T-helper 2 cell (primary cell): ENCODE measurements at places on chromosomes 12 and 14.

GRCh38 chr12:90627180-90627896 is 327.6 kb downstream of the CCER1 start:
- DNase-seq = no peak

GRCh38 chr14:72539661-72540315 is 354.1 kb downstream of the DPF3 start:
- DNase-seq = no peak

DNA sequence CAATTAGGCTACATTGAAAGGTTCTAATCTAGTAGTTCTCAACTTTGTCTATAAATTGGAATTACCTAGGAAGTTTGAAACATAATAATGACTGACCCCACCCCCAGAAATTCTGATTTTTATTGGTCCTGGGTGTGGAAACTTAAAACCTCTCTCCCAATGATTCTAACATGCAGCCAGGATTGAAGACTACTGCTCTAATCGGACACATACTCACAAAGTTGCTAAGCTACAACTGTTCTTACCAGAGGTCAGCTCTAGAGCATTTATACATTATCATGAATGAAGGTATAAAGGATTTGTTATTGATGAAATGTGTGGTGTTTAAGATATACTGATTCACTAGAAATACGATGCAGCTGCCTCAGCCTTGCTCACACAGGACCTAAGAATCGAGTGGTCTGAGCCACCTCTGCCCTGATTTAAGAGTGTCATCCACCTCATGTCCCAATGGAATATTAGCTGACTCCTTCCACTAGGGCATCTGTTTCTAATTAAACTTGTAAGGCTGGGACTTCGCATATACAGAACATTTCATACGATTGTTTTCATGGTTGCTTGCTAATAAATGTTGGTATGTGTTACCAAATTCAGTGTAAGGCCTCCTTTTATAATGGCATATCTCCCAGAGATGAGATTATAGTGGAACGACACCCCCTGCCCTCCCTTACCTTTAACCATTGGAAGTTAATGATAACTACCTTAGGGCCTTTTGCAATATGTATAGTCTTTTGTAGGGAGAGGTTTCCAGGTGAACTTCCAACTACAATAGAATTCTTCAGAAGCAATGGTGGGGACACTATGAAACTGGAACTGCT is 410.8 kb upstream of the PDE3A start:
- no peak for DNase-seq

DNA sequence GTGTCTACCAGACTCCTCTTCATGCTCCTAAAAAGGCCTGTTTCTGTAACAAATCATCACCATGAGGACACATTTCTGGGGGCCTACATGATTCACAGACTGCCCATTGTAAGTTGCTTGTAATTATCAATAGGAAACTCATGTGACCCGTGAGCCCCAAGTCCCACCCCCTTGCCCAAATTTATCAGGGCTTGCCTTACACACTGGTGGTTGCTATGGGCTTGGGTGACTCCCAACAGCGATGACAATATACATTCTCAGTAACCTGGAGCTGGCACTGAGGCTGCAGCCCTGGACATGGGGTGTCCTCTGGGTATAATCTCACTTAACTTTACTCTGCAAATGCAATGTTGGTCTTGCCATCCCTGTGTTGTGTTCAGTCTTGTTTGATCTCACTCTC is 149.2 kb downstream of the NRXN3 start:
- DNase-seq = no peak

GRCh38 chr14:65069874-65070413 is 32.4 kb downstream of the MAX start:
- no peak for DNase-seq

DNA sequence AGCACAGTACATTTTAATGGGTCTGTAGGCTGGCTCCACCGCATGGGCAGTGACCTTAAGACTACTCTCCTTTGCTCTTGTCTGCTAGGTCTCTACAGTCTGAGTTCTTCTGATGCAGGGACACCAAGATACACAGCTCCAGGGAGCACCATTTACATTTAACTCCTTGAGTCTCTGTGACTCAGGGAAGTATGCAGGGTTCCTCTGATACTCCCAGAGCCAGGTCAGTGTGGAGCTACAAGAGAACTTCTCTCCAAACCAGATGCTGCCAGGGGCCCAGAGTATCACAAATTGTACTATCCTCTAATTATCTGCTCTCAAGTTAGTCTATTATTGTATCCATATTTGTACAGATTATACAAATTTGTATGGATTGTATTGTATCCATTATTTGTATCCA is 15.2 kb downstream of the ZFP36L1 start:
- DNase-seq = no peak

GRCh38 chr12:126397660-126398059 is 1332.4 kb downstream of the AACS start:
- no peak for DNase-seq

- no peak for DNase-seq
These were observed 384.5 kb downstream of the SEC23A start for GRCh38 chr14:38718519-38718918.

DNA sequence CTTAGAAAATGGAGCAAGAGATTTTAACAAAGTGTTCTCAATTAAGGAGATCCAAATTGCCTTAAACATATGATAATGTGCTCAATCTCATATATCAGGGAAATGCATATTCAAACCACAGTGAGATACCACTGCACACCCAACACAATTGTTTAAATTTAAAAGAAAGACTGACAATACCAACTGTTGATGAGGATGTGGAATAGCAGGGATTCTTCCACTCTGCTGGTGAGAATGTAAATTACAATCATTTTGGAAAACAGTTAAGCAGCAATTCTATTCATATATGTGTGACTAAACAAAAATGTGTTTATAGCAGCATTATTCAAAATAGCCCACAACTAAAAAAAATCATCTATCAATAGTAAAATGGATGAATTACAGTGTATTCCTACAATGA is 144.2 kb downstream of the KICS2 start:
- no peak for DNase-seq

- no peak for DNase-seq
These were observed 41.6 kb downstream of the AKAP6 start for GRCh38 chr14:32370714-32371113.

DNA sequence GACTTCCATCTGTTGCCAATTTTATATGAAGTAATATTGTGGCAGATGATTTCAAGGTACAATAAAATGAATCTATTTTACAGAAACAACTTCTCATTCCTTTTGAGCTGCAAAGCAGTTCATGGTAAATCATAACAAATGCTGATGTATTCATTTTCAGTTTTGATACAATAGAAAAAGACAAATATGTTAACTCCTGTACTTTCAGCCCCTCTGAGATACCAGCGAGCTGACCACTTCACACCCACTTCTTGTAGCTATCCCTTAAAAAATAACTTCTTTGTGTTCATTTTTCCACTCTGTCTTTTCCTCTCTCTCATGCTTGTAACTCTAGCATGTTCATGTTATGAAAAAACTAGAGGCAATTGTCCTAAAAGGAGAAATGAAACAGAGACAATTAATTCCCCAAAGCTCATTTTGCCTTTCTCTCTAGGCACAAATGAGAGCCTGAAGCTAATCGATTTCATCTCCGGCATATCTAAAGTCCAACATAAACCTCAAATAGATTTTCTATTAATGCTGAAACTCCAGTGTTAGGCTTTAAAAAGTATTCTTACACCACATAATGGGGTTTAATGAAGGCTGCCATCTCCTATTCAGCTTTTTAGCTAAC is 182.9 kb downstream of the C12orf42 start:
- no peak for DNase-seq

DNA sequence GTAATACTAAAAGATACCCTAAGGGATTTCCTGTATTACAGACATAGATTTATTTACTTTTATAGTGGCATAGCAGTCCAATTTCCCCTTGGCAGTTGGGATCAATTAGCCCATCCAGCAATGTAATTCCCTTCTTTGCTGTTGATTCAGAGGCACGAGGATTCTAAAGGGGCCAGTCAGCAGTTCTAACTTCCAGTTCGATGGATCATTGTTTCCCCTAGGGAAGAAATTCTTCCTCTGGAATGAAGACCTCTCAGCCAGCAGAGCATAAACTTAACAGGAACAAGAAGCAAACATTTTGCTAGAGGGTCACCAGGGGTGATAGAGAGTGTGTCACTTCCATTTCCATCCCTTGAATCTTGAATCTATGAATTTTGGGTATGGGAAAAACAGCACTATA is 395.7 kb upstream of the NOVA1 start:
- DNase-seq = no peak

DNA sequence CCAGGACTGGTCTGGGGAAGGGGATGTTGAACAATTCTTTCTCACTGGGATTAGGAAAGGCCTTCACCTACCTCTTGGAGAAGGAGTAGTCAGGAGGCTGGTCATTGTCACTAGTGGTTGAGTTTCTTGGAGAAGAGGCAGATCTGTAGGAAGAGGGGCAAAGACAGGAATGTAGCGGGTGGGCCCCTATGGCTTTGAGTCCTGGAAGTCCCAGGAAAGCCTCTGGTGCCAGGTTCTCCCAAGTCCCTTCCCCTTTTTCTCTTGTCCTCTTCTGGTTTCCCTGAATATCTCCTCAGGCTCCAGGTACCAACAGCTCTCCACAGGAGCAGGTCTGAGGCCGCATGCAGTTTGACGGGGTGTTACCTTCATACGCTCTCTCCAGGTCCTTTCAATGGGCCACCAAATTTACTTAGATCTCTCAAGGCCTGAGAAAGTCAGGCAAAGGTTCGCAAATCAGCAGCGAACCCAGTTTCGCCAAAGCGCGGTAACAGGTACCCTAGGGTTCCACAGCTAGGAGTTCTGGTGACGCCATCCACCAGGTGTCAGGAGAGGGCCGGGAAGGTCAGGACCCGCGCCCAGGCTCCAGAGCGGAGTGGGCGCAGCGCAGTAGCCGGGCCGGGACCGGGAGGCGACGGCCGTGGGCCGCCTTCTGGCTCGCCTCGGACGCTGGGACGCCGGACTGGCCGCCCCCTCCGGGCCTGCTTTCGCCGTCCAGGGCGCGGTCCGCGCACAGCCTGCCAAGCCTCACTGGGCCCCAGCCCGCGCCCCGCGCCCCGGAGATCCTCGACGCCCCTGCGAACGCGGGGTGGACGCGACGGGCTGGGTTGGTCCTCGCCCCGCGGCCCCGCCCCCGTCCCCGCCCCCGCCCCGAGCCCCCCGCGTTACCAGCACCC is 795 bp downstream of the SMAGP start:
- peak; percentile 35 for DNase-seq

- no peak for DNase-seq
These were observed 106.1 kb downstream of the PRICKLE1 start for GRCh38 chr12:42483521-42483790.

DNA sequence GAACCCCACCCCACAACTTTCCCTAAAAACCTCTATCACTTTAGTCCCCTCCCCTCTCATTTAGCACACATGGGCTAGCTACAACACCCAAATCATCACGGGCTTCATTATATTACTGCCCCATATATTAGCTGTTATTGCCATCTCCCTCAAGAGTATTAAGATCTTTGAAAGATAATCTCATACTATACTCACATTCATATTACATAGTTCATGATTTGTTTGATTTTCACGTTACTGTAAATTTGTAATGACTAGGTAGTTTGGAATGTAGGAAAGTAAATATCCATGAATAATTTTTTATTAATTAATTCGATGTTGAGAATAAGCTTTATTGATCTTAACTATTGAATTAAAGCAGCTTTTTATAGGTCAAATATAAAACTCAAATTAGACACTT is 7.9 kb downstream of the DICER1 start:
- no peak for DNase-seq

- no peak for DNase-seq
These were observed 45.4 kb downstream of the SRGAP1 start for GRCh38 chr12:63889721-63890509.

DNA sequence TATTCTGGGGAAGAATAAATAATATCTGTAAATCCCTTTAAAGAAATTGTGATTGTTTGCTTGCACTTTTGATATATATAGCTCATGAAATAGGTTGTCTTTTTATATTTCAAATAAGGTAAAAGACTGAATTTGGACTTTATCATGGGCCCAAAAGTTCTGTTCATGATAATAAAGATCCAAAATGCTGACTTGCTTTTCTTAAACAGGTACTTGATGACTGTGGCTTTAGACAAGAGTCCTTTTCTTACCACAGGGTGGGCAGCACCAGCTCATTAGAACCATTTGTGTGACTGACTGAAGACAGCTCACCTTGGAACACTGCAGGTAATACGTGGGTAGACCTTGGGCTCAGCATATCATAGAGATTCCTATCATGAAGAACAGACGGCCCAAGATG is 432.6 kb downstream of the ETNK1 start:
- no peak for DNase-seq

- DNase-seq = no peak
These were observed 35.9 kb downstream of the FLRT2 start for GRCh38 chr14:85565862-85566296.

GRCh38 chr12:122411537-122411936 is 10.9 kb downstream of the CLIP1 start:
- DNase-seq = no peak

- no peak for DNase-seq
These were observed 530 bp upstream of the NEMF start for GRCh38 chr14:49853158-49853477.

GRCh38 chr12:49974231-49974675 is 1.5 kb downstream of the AQP6 start:
- DNase-seq = no peak

- DNase-seq = peak; percentile 1
These were observed 194.9 kb upstream of the SYT10 start for GRCh38 chr12:33634544-33634943.

DNA sequence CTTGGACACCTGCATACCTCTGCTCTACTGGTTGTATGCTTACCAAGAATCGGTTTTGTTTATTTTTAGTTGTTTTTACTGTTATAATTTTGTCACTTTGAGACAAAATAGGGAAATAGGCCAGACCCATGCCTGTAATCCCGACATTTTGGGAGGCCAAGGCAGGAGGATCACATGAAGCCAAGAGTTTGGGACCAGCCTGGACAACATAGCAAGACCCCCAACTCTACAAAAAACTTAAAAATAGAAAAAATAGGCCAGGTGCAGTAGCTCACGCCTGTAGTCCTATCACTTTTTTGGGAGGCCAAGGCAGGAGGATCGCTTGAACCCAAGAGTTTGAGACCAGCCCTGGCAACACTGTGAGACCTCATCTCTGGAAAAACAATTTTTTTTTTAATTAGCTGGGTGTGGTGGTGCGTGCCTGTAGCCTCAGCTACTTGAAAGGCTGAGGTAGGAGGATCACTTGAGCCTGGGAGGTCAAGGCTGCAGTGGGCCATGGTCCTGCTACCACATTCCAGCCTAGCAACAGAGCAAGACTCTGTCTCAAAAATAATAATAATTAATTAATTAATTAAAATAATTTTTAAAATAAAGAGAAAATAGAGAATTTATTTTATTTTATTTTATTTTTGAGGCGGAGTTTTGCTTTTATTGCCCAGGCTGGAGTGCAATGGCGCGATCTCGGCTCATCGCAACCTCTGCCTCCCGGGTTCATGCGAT is 1.3 kb upstream of the MRPS35 start:
- DNase-seq = no peak
